ENCODE measurements at places on chromosomes 2 and 18. TPM values are rescaled to one million over a fixed set of nuclear protein-coding genes. Genes with fewer than 3 reads are reported as not detected.

The POLR1A gene
- total RNA-seq = 27.0 TPM

The DPP4 gene
- 3.8 TPM for total RNA-seq

The ERLEC1 gene
- 57.4 TPM for total RNA-seq

The CHRNG gene
- total RNA-seq = not detected

The VWA3B gene
- not detected for total RNA-seq

The GBX2 gene
- 5.3 TPM for total RNA-seq

The SPAG16 gene
- 13.8 TPM for total RNA-seq

The KRCC1 gene
- total RNA-seq = 16.4 TPM

The FHOD3 gene
- 7.8 TPM for total RNA-seq

The PXDN gene
- 1,930 TPM for total RNA-seq

The SERPINB12 gene
- total RNA-seq = not detected

The NHEJ1 gene
- total RNA-seq = 18.3 TPM

The VIL1 gene
- total RNA-seq = not detected
